ENCODE measurements at places on chromosomes 16 and 17. TPM values are rescaled to one million over a fixed set of nuclear protein-coding genes. Genes with fewer than 3 reads are reported as not detected.

DNA sequence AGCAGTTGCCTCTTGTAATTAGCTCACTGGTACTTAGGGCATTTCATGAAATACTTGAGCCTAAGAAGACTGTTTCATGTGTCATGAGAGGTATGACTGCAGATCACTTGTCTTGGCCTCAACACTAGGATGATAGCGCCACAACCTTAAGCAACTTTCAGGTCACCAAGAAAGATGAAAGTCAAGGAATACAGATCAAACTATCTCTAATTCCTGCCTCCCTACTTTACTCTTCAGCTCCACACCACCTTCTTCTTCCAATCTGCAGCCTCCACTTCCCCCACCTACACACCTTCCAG lies 28.0 kb downstream of the GNA13 start:
- no peak for DNase-seq
- peaks cover 57% of the 10 kb centered on the region for H3K4me1 ChIP-seq
- H3K27ac ChIP-seq = peak overlapping the region; percentile 95

Gene PIPOX
- 2.2 TPM for total RNA-seq

DNA sequence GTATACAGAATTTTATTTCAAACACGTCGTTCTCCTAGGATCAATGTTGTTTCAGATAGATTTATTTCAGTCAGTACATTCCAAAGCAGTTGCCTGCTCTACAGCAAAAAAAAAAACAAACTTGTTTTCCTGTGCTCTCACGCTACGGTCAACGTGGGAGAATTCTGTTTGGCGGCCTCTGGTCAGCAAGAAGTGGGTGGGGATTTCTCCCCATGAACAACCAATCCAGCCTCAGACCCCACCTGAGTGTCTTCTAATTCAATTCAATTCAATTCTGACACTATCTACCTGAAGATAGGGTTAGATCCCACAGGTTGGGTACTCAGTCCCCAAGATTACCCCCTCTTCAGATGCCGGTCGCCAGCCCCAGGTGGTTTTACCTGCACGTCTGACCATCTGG lies 22.1 kb downstream of the C17orf58 start:
- H3K36me3 ChIP-seq = no peaks in the 10 kb centered on the region
- no peaks in the 10 kb centered on the region for H3K4me1 ChIP-seq
- H3K27ac ChIP-seq = no peak overlapping the region
- no peak for DNase-seq
- no peaks in the 10 kb centered on the region for H3K27me3 ChIP-seq

GRCh38 chr17:28369684-28370034 lies 448 bp downstream of the VTN start:
- no peak overlapping the region for H3K27ac ChIP-seq
- no peak overlapping the region for H3K4me3 ChIP-seq
- peaks cover 11% of the 10 kb centered on the region for H3K4me1 ChIP-seq
- no peak for DNase-seq

- H3K36me3 ChIP-seq = peaks cover 6% of the 10 kb centered on the region
- no peak for DNase-seq
- H3K4me1 ChIP-seq = peaks cover 5% of the 10 kb centered on the region
- no peak overlapping the region for H3K27ac ChIP-seq
- no peaks in the 10 kb centered on the region for H3K27me3 ChIP-seq
Observed at GRCh38 chr16:24825696-24826095, 20.1 kb upstream of the SLC5A11 start.
